ENCODE measurements at places on chromosomes 4 and X. TPM values are rescaled to one million over a fixed set of nuclear protein-coding genes. Genes with fewer than 3 reads are reported as not detected.

GRCh38 chrX:110346681-110347080, 12.0 kb upstream of the RTL9 start:
- no peak overlapping the region for H3K27ac ChIP-seq
- no peaks in the 10 kb centered on the region for H3K27me3 ChIP-seq
- no peak overlapping the region for H3K4me3 ChIP-seq
- no peaks in the 10 kb centered on the region for H3K36me3 ChIP-seq

DNA sequence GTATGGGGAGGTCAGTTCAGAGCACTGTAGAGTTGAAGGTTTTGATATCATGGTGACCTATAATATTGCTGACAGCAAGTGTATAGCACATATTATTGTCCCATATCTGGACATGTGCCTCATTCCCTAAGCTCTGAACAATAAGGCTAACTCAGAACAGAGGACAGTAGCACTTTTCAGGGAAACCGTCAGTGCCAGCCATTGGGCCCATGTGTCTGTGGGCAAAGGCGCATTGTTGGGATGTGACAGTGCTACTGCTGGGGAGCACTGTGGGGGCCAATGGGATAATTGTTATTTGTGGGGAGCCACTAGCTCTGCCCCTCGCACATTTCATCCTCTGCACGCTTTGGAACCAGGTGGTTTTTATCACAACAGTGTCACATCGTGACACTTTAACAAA, 136.2 kb downstream of the ELOVL6 start:
- no peak overlapping the region for H3K4me3 ChIP-seq
- no peaks in the 10 kb centered on the region for H3K4me1 ChIP-seq
- no peak for DNase-seq
- H3K36me3 ChIP-seq: no peaks in the 10 kb centered on the region
- no peaks in the 10 kb centered on the region for H3K27me3 ChIP-seq

GRCh38 chr4:118290951-118291350, 61.9 kb downstream of the PRSS12 start:
- no peak overlapping the region for H3K27ac ChIP-seq
- no peaks in the 10 kb centered on the region for H3K27me3 ChIP-seq
- H3K4me1 ChIP-seq: no peaks in the 10 kb centered on the region
- no peaks in the 10 kb centered on the region for H3K36me3 ChIP-seq

Gene MSX1
- total RNA-seq: 0.25 TPM

GRCh38 chr4:105232374-105232773, 85.7 kb downstream of the TET2 start:
- H3K4me3 ChIP-seq: no peak overlapping the region
- H3K27ac ChIP-seq: no peak overlapping the region
- no peaks in the 10 kb centered on the region for H3K4me1 ChIP-seq

- no peaks in the 10 kb centered on the region for H3K27me3 ChIP-seq
- H3K4me3 ChIP-seq: no peak overlapping the region
- no peak overlapping the region for H3K27ac ChIP-seq
- no peaks in the 10 kb centered on the region for H3K36me3 ChIP-seq
- no peaks in the 10 kb centered on the region for H3K4me1 ChIP-seq
Measured at GRCh38 chr4:93384887-93385286, 443.7 kb upstream of the ATOH1 start.

- H3K4me1 ChIP-seq: no peaks in the 10 kb centered on the region
- DNase-seq: no peak
- H3K4me3 ChIP-seq: no peak overlapping the region
- H3K27me3 ChIP-seq: no peaks in the 10 kb centered on the region
- H3K27ac ChIP-seq: no peak overlapping the region
Measured at GRCh38 chr4:155908187-155909139, 5.0 kb downstream of the TDO2 start.

Gene SLC9A7
- total RNA-seq: 1.4 TPM
